SK-MEL-5 (cell line): ENCODE measurements at places on chromosomes 3 and 15.

DNA sequence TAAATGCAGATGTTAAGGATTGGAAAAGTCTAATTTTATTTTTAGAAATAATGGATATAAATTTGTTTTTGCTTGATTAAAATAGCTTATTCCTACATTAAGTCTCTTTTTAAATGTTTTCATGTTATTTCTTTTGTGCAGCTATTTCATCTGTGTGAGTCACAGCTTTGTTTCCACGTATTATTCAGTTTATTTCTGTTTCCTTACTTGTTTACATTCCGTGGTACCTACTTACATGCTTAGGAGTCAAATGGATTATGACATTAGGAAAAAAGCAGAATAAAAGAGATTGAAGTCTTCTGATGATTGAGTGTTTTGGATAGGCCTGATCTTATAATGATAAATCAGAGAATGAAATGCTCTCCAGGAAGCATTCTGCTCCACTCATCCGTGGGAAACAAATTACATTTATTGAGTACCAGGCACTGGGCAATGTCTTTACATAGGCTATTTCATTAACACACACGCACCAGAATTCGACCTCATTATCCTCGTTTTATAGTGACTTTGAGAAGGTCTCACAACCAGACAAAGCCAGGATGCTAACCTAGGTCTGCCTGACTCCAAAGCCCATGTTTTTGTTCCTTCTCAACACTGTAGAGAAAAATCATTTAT, 38.1 kb upstream of the RASA2 start:
- no peak for DNase-seq

DNA sequence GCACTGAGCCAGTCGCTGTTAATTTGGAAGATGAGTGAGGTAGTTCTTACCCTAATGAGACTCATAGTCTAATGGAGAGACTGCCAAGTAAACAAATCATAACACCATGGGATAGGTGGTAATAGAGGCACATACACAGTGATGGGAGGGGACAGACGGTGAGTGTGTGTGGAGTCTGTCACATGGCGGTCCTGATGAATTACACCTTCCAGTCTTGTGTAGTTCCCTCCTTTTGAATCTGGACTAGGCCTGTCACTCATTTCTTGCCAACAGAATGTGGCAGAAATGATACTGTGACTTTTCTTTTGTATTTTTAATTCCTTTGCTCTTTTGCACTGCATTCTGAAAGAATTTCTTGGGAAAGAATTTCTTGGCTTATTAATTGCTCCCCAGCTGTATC, 78.1 kb downstream of the NR1D2 start:
- no peak for DNase-seq

DNA sequence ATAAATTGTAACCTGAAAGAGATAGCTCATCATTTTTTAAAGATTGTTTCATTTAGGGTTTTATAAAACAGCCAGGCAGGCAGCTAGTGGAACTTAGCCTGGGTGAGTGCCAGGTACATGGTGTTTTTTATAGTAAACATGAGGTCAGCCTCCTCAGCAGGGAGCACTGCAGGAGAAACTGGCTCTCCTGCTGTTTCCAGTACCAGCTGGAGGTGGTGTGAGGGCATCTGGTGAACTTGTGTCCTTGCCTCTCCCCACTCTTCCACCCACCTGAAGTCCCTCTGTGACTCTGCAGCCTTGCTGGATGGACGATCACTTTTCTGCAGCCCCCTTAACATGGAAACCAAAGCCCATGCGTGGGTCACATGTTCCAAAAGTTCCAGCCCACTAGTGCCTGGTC, 128.4 kb downstream of the FAM174B start:
- no peak for DNase-seq

DNA sequence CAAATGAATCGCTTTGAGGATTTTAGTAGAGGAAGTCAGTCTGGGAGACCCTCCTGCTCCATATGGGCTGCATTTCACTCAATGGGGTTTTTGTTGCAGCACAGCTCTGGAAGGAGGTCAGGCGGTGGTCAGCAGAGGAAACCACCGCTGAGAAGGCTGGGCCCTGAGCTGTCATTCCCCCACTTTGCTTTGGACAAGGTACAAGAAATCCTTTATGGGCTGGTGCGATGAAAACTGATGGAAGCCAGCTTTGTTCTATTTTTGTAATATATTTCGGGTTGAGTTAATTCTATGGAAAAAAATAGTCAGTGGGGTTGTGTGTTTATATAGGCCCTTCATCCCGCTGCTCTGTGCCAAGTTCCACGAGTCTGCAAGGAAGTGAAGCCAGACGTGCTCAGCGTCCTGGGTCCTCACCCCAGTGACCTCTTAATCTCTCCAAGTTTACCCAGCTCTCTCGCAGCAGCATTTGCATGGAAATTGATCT, 157.1 kb upstream of the TMC3 start:
- DNase-seq = peak; percentile 99

- no peak for DNase-seq
Measured at GRCh38 chr15:99677540-99678134, 55.6 kb downstream of the LYSMD4 start.

DNA sequence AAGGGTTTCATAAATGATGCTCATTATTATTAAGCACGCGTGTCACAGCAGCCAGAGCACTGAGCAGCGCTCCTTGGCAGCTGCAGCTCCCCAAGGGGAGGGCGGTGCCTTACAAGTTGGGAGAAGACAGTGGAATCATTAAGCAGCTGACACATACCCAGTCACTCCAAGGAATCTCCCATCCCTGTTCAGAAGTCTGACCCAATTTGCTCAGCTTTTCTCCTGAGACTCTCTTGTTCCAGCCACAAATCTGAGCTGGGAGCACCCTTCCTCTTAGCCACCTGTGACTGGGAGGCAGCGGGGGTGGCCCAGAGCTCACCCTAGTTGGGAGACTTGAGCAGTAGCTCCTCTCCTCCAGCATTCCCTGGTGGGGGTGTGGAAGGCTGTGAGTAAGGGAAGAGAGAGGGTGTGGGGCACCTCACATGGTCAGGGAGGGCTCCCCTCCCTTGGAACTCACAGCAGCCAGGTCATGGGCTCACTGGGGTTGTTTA, 64.3 kb downstream of the DUT start:
- DNase-seq = no peak

GRCh38 chr3:142987080-142987700, 14.2 kb upstream of the U2SURP start:
- DNase-seq = peak; percentile 67

- no peak for DNase-seq
Measured at GRCh38 chr3:22858486-22858885, 344.6 kb upstream of the UBE2E2 start.

DNA sequence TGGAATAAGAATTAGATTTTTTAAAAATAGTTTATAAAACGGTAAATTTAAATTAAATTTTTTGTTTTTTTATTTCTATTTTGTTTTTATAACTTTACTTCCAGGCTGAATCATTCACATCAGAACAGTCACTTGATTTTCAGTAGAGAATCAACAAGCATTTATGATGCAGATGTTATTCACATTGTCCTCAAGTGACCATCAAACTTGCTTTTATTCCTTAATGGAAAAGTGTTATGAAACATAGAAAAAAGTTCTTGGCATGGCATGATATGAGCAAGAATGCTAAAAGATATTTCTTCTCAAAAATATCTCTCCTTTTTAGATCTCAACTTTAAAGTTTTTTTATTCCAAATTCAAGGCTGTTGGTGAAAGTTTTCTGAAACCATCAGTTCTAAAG, 70.9 kb upstream of the TGFBR2 start:
- DNase-seq = no peak

GRCh38 chr3:186097663-186098451, 11.0 kb downstream of the ETV5 start:
- peak; percentile 100 for DNase-seq

GRCh38 chr15:48147358-48147757, 26.6 kb downstream of the SLC24A5 start:
- no peak for DNase-seq

DNA sequence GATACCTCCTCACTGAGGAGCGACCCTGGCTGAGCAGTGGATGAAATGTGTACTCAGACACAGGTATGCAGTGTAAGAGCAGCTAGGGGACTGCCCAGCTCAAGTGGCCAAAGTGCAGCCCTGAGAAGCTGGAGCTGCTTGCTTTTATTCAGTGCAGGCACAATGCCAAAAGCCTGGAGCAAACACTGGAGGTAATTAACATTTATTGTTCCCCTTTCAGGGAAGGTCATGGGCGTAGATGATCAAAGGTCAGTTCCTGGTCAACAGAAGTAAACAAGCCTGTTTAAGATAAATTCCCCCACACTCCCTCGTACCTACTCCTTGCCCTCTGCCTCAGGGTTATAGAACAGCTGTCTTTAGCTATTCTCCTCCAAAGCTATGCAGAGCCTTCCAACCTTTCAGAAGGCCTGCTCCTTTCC, 17.5 kb downstream of the PLA2G4F start:
- no peak for DNase-seq
